ENCODE measurements at places on chromosomes 12 and 14.

GRCh38 chr14:60553808-60554207, 44.9 kb downstream of the SIX6 start:
- DNase-seq: no peak

GRCh38 chr12:104741077-104741476, 217.0 kb downstream of the SLC41A2 start:
- no peak for DNase-seq

GRCh38 chr12:55974308-55974730, 441 bp downstream of the RAB5B start:
- peak; percentile 66 for DNase-seq

DNA sequence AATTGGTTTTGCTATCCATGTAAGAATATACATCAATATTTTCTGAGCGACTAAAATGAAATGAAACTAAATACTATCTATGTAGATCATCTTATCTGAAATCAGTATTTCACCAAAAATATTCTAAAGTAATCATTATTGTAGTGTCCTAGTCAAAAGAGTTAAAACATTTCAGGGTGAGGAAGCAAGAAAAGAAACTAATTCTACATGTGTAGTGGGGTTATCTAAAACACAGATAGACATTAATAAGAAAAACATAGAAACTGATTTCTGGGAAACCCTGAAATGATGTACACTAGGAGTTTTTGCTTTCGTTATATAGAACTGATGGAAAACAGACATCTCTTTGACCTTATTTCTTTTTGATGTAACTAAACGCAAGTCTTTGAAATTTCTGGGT, 257.9 kb downstream of the SSPN start:
- no peak for DNase-seq

DNA sequence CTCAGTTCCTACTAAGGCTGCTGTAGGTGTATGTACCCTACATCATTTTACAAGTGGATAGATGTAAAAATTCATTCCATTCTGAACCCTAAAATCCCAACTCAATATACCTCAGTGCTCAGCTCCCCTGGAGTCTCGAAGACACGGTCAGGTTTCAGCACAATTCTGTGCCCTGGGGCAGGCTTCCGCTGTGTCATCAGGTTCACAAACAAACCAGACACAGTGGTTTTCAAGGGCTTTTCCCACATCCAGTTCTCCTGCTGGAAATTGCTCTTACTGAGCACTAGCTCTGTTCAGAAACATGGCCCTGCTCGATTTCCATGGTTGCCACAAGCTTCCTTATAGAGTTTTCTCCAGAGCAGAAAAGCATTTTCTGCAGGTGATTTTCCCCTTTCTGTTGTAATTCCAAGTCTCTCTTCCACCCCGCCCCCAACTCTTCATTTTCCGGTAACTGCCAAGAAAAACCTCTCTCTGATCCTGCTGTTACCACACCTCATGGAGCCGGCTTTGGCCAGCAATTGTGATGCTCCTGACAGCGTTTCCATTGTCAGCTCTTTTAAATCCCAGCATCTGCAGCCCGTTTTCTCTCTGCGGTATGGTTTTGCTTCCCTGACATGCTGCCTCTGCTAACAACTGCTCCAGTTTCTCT, 483.0 kb upstream of the CCDC196 start:
- DNase-seq: no peak

DNA sequence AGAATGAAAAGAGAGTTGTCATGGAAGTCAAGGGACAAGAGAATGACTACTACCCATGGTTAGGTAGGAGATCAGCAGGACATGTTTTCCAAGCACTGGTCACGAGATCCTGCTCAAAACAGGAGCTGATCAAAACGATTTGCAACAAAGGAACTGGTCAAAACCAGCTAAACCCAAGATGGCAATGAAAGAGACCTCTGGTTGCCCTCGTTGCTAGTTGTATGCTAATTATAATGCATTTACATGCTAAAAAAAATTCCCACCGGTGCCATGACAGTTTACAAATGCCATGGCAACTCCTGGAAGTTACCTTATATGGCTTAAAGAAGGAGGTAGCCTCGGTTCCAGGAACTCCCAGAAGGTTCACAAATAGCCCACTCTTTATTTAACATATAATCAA, 95.0 kb upstream of the OTX2 start:
- no peak for DNase-seq

DNA sequence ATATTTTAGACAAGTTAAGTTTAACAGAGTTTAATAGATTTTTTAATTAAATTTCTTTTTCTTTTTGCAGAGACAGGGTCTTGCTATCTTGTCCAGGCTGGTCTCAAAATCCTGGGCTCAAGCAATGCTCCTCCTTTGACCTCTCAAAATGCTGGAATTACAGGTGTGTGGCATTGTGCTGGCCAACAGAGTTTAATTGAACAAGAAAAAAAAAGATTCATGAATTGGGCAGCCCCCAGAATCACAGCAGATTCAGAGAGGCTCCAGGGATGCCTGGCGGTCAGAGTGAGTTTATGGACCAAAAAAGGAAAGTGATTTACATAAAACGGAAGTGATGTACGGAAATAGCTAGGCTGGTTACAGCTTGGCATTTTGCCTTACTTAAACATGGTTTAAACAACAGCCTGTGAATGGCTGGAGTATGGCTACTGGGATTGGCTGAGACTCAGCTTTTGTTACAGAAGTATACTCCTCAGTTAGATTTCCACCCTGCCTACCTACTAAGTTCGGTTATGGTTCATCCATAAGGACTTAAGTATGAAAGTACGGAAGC, 14.5 kb upstream of the TESPA1 start:
- no peak for DNase-seq

DNA sequence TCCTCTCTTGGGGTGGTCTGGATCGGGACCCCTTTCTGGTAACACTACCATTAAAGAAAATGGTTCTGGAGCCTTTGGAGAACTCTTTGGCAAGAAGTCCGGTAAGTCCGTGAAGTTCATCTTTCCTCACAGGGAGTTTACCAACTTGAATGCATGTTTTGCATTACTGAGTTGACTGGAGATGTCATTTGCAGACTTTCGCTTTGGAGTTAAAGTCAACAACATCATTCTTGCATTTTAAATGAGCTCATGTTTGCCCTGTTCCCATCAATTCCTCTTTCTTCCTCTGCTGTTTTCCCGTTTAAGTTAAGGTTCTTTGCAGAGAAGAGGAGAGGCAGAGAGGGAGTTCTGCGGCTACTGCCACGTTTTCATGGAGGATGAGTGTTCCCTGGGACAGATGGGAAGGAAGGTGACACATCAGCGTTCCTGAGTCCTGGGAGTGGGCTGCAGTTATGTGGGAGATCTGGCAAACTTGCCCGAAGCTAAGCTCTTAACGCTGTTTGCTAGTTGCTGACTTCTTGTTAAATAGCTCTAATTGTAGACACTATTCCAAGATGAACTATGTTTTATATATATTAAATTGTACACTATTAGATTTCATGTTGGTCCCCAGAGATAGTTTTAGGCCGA, 18.8 kb upstream of the PRICKLE1 start:
- DNase-seq: no peak

GRCh38 chr12:75712223-75712622, 200.8 kb upstream of the KRR1 start:
- no peak for DNase-seq

DNA sequence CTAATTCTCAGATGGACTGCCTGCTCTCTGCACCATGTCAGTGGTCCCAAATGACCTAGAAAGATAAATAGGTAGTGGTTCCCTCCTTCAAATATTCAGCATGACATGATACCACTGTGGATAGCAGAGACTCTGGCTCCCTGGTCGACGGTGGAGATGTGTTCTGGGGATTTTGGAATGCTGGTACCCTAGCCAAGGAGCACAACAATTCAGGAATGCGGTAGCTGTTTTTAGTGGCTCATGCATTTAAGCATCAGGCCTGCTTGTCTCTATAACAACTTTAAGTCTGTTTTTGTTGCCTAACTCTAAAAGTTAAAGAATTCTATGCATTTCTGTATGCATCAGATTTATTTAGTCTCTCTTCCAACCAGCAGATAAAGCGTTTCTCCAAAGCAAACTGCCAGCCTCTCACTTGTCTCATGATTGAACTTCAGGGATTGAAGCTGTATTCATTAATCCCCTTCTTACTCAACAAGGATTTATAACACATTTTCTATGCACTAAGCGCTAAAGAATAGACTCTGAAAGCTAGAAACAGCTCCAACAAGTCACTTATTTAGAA, 164.9 kb upstream of the BMP4 start:
- no peak for DNase-seq

- peak; percentile 58 for DNase-seq
Observed at GRCh38 chr14:105398726-105399465, 558 bp downstream of the TEX22 start.

GRCh38 chr14:101988377-101988776, 24.0 kb downstream of the DYNC1H1 start:
- no peak for DNase-seq

- no peak for DNase-seq
Observed at GRCh38 chr14:50347521-50347920, 35.4 kb downstream of the DMAC2L start.

DNA sequence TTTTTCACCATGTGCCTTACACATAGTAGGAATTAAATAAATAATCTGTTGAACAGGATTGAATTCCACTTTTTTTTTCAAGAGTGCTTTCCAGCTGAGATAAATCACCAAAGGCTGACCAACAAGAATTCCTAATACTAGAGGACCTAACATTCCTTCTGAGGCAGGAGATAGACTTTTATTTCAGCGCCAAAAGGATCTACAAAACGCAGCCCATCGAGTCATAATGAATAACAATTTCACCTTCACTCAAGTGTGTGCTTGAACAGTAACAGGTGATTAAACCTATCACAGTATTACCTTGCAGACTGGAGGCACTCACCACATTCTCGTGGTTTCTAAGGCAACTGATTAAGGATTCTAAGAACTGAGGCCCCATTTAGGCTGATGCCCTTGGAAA, 224.3 kb upstream of the ATP2B1 start:
- DNase-seq: no peak

DNA sequence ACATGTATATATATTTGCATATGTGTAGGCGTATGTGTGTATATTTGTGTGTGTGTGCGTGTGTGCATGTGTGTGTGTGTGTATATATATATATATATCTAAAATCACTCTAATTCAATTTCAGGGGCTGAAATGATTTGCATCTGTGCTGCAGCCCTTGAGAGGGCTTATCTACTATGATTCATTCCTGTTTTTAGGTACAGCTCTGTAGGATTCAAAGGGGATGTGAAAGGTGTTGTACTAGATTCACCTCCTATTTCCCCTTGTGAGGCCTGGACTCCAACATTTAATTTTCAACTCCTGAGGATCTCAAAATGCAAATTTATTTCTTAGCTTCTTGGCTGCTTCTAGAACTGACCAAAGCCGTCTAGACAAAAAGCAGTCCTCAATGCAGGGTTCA, 11.1 kb downstream of the ERP27 start:
- DNase-seq: no peak

DNA sequence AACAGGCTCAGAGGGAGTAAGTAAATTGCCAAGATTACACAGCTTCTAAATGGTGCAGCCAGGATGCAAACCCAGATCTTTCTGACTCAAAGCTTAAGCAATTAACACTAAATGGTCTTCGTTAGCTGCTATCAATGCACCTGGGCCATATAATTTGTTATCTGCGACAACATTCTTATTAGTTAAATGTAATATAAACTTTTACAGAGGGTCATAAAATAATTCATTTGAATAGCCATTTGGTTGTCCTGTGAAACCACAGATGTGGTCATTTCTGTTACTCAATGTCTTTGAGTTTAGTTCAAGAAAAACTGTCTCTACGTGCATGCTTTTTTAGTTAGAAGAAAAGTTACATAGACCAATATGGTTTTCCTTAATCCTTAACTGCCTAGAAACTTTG, 22.1 kb upstream of the NAP1L1 start:
- DNase-seq: no peak

- no peak for DNase-seq
Observed at GRCh38 chr12:50545786-50546185, 41.0 kb downstream of the DIP2B start.

- peak; percentile 51 for DNase-seq
Observed at GRCh38 chr14:61568572-61569011, 126.7 kb upstream of the HIF1A start.

DNA sequence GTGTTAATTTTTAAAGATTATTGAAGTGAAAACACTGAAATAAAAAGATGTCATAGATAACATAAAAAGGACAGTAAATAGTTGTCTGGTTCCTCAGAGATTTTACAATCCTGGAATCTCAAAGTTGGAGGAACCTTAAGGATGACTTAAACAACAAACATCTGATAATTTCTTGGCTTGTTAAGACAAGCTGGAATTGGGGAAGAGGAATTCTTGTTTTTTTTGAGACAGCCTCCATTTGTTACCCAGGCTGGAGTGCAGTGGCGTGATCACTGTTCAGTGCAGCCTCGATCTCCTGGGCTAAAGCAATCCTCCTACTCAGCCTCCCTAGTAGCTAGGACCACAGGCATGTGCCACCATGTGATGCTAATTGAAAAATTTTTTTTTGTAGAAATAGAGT, 2.3 kb downstream of the ZNF410 start:
- no peak for DNase-seq

DNA sequence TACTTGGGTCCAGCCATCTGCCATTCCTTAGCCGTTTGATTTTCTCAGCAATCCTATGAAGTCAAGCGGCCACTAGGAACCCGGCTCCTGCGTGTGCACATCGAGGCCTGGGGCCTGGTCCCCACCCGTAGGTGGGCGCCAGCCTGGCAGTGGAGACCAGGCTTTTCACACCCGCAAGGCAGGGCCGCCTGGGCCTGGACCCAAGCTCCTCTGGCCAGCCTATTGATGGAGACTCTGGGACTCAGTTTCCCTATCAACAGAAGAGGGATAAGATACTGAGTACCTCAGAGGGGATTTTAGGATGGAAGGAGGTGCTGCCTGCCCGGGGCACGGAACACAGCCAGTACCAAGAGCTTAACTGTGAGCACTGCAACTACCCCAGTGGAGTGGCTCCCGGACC, 104.3 kb upstream of the C14orf180 start:
- no peak for DNase-seq

DNA sequence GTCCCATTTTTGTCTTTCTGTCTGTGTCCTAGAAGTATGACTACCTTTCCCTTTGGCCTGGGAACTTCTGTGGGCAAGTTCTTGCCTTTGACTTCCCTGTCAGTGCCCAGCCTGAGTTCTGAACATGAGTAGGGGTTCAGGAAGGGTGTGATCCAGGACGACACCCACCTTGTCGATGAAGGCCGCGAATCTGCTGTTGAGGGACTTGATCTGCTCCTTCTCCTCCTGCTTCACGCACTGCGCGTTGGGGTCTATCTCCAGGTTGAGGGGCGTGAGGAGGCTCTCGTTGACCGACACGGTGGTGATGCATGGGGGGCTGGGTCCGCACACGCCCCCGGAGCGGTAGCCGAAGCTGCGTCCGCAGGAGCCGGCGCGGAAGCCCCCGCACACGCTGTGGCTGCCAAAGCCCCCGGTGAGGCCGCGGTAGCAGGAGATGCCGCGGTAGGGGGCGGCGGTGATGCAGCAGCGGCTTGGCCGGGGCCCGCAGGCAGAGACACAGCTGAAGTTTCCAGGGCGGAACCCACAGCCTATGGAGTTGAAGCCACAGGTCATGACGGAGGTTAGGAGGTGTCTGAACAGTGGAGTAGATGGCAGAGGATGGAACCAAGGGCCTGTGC, at the start of gene KRT83:
TSS of gene KRT83 (minus strand) at position 615 of the 617 bp plus-strand sequence. CDS start at position 552, 63 bp downstream.
- no peak for DNase-seq

- DNase-seq: no peak
Observed at GRCh38 chr12:56487448-56488040, 417 bp downstream of the GLS2 start.

Measured in HL-60 (cell line).